CD8-positive, alpha-beta memory T cell (primary cell): ENCODE measurements at places on chromosomes 5 and 9. TPM values are rescaled to one million over a fixed set of nuclear protein-coding genes. Genes with fewer than 3 reads are reported as not detected.
A peak's percentile ranks its signal among the peaks of the same experiment; 100 is the strongest.

DNA sequence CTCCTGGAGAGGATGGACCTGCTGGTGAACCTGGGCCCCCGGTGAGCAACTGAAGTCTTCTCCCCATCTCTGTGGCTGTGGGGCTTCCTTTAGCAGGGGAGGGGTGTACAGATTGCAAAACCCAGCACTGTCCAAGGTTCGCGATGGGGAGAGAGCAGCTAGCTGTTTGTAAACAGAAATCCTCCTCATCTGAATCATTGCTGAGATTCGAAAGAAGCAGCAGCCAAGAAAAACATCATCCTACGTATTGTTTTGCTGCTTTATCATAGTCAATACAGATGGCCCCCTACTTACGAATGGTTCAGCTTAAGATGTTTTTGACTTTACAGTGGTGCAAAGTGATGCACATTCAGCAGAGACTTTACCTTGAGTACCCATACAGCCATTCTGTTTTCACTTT is 80.0 kb upstream of the TGFBR1 start:
- no peak for DNase-seq

DNA sequence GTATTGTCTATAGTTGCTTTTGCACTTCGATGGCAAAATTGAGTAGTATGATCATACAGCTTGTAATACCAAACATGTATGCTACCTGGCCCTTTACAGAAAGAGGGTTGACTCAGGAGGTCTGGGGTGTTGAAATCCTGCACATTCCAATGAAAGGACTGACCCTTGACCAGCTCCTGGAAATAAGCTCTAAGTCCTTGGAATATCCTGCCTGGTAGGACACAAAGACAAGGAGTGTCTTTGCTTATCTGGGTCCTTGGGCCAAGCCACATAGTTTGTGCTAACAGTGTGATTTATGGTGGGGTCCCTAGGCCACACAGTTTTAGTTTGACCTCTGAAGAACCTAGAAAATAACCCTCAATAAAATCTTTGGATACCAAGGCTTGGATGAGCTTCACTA is 89.3 kb upstream of the FTMT start:
- no peak for DNase-seq

DNA sequence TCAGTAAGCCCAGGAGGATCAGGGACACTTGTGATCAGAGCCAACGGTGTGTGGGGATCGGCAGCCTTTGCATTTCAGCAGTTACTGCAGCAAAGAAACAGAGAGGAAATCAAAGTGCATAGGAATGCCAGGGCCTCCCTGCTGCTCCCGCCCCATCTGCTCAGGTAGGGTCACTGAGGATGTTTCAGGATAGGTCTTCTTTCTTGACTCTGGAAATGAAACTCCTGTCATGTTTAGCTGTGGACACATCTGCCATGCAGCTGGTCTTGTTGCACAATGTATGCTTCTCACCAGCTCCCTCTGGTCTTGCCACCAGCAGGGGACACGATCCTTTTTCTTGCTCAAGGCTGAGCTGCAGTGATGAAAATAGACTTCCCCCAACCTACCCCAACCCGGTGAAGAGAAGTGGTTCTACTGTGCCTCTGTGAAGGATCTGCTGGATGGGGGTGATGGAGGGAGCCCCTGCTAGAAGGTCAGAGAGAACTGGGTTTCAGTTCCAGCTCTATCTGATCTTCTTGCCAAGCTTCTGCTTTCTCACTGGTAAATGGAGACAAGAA is 185.2 kb upstream of the KLF4 start:
- no peak for DNase-seq

DNA sequence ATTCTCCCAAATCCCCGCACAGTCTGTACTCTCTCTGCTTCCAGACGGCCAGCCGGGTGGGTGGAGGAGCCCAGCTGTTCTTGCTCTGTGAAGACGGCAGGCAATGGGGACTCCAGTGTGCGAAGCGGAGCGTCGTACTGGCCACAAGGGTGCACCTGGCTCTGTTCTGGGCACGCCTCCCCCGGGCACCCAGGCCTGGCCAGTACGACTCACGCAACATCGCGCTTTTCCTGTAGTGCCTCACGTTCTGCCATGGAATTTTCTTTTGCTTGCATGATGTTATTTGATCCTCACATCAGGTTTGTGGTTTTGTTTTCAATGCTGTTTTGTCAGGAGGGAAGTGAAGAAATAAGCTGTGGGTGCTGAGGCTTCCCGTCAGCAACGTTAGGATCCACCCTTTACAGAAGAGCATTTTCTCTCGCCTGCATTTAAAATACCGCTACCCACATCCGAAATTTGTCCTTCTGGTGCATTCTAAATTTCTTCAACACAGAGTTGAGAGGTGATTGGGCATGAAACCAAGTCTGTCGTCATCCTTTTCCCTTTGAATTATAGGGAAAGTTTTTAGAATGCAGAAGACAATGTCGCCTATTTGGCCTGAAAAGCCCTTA is 311.7 kb downstream of the TRIM36 start:
- DNase-seq: no peak

- no peak for DNase-seq
These were observed 291.2 kb downstream of the CWC27 start for GRCh38 chr5:65059681-65060598.

- DNase-seq: no peak
These were observed 654 bp downstream of the RANBP6 start for GRCh38 chr9:6014670-6015270.

DNA sequence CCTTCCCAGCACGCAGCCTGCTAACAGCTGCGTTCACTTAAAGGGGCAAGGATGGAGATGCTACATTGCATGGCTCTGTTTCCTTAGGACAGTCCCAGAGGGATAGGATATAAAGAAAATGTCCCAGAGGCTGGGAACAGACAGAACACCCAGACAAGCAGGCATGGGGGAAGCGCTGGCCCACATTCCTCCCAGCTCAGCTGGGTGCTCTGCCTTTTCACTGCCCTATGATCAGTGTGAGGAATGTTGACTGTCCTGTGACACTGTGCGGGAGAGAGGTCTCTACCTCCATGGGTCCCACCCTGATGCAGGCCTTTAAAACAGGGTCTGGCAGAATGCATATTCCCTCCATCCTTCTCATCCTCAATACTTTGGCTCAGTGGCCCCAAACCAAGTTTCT is 459.4 kb upstream of the DMAC1 start:
- no peak for DNase-seq

- no peak for DNase-seq
These were observed 26.7 kb downstream of the FOXI1 start for GRCh38 chr5:170132269-170132975.

DNA sequence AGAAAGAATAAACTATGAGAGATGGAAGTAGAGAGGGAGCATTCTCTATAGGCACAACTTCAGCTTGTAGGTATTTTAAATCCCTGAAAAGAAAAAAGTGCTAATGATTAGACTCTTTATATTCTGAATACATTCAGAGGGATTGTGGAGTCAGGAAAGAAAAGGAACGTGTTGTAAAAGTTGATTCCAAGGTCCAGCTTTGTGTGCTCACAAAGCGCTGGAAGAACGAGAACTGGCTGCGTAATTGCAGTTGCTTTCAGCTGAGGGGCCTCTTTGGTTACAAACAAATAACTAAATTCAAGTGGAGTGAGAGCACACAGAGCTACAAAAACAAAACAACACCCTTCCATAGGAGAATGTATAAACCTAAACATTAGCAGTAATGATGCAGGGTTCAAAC is 1040.4 kb upstream of the WWC1 start:
- DNase-seq: no peak

- DNase-seq: no peak
These were observed 457.3 kb downstream of the RAB3C start for GRCh38 chr5:59040024-59040803.

DNA sequence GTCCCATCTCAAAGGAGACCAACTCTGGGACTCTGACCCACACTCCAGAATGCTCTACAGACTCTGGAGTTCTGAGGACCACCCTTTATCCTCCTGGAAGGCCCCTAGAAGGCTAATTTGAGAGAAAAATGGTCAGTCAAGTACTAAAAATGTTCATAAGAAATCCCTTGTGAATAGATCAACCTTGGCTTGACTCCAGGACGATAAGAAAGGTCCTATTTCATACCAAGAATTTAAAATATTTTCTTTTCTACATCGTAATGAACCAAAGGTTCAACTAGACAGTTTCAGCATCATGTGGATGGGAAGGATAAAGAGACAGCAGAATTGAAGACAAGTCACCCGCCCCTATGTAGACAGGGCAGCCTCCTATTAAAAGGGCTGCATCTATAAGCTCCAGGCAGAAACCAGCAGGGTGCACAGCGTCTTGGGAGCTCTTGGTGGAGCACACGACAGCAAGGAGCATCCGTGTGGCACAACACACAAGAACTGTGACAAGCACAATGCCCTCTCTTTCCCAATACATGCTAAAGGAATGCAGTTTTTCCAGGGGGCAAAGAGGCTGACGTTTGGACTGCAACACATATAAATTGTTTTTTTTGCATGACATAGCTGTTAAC is 38.3 kb downstream of the RASEF start:
- DNase-seq: no peak

GRCh38 chr9:14092344-14092743 is 221.6 kb downstream of the NFIB start:
- no peak for DNase-seq

GRCh38 chr5:17401470-17402288 is 96.4 kb upstream of the TAF11L2 start:
- no peak for DNase-seq

- no peak for DNase-seq
These were observed 69.6 kb downstream of the ADAMTSL1 start for GRCh38 chr9:18543406-18544192.

DNA sequence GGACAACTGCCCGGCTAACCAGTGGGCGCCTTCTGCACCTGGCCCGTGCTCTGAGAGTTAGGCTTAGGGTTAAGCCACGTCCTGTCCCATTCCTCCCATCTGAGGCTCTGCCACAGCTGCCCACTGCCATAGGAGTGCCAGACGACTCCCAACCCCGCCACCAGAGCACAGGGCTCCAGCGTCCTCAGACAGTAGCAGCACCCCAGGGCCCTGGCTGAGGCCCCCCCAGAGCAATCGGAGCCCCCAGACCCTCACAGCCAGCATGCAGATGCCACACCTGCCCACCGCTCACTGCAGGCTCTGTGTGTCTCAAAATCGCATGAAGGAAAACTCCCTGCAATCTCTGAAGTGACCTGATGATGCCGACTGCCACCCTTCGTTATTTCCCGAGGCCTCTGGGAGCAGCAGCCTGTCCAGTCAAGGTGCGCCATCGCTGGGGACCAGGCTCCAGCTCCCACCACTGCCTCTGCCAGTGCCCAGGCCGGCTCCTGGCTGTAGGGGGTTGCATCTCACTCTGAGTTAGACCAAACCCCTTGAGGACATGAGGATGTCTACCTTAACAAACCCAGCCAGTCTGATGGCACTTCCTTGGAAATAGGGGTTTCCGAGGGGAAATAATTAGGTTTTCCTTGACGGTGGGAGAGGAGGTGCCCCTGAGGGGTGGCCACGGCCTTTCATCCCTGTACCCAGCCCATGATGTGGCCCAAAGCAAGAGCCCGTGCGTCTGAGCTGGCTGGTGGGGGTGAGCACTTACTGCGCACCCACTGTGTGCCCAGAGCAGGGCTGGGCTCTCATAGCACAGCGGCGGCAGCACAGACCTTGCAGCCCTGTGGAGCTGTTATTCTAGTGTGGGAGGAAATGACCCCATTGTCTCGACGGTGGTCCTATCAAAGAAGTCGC is 58.0 kb upstream of the RNF130 start:
- no peak for DNase-seq

DNA sequence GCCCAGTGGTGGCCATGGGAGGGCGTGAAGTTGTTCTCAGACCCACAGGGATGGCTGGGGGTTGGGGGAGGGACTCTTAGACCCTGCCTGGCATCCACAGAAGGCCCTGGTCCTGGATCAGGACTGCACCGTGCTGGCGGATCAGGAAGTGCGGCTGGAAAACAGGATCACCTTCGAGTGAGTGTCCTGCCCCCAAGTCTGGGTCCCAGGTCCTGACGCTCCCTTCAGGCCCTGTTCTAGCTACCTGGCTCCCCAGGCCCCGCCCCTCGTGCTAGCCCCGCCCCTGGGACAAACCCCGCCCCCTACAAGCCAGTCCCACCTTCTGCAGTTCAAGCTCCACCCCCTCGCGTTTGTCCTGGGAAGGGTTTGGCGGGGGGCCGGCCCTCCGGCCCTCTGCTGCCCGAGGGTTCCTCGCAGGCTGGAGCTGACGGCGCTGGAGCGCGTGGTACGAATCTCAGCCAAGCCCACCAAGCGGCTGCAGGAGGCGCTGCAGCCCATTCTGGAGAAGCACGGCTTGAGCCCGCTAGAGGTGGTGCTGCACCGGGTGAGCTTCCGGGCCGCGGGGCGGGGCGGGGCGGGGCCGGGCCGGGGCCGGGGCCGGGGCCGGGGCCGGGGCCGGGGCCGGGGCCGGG is 12.9 kb downstream of the RGS14 start:
- DNase-seq: peak; percentile 43

DNA sequence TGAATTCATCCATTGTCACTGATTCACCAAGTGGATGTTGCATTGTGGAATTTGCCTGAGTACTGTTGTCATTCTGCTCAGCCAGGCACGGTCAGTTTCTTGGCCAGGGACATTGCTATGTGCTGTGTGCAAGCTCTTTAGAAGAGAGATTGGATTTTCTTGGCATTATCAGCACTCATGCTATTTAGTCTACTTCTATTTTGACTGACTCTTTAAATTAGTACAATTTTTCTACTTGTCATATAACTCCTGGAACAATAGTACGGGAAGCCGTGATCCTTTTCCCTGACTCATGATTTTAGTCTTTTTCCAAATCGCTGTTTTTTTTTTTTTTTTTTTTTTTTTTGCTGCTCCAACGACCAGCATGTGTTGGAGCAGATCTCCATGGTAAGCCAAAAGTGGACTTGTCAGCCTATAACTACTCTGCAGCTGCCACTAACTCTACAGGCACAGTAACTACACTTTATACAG is 129.7 kb downstream of the CDC42SE2 start:
- DNase-seq: no peak

DNA sequence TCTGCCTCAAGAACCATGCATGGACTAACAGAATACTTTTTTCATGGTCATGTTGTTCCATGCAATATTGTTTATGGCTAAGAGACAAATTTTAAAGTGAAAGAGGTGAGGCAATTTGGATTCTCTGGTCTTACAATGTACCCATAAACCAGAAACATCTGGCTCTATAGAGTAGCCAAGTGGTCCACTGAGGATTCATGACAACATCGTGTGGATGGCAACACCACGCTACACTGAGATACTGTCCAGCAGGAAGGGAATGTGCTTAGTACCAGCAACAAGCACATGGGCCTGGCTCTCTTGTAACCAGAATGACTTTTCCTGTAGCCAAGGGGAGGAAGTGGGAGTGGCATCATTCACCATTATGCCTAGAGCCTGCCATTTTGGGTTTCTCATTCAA is 218.2 kb downstream of the GADD45G start:
- DNase-seq: no peak

FSTL4 gene
- not detected for polyA plus RNA-seq

TLX3 gene
- not detected for polyA plus RNA-seq

OTP gene
- not detected for polyA plus RNA-seq

INSL4 gene
- not detected for polyA plus RNA-seq

SHC3 gene
- polyA plus RNA-seq: not detected

CCNI2 gene
- 3.4 TPM for polyA plus RNA-seq

ST8SIA4 gene
- polyA plus RNA-seq: 17.5 TPM

WASHC1 gene
- polyA plus RNA-seq: 1.5 TPM

CARD6 gene
- polyA plus RNA-seq: 2.3 TPM

SLC9A3 gene
- 2.5 TPM for polyA plus RNA-seq

CKMT2 gene
- not detected for polyA plus RNA-seq

OMD gene
- not detected for polyA plus RNA-seq

CDH18 gene
- polyA plus RNA-seq: not detected

NEUROG1 gene
- polyA plus RNA-seq: not detected

SPACA9 gene
- 1.4 TPM for polyA plus RNA-seq

ARAP3 gene
- polyA plus RNA-seq: 0.20 TPM

FGD3 gene
- 134 TPM for polyA plus RNA-seq

GABRB2 gene
- not detected for polyA plus RNA-seq

STKLD1 gene
- polyA plus RNA-seq: 0.75 TPM

TAF1L gene
- not detected for polyA plus RNA-seq

SOHLH1 gene
- not detected for polyA plus RNA-seq

DNAI1 gene
- not detected for polyA plus RNA-seq

PDE8B gene
- polyA plus RNA-seq: 0.07 TPM
